HuH-7.5 (cell line): ENCODE measurements at places on chromosomes 1 and 21.

DNA sequence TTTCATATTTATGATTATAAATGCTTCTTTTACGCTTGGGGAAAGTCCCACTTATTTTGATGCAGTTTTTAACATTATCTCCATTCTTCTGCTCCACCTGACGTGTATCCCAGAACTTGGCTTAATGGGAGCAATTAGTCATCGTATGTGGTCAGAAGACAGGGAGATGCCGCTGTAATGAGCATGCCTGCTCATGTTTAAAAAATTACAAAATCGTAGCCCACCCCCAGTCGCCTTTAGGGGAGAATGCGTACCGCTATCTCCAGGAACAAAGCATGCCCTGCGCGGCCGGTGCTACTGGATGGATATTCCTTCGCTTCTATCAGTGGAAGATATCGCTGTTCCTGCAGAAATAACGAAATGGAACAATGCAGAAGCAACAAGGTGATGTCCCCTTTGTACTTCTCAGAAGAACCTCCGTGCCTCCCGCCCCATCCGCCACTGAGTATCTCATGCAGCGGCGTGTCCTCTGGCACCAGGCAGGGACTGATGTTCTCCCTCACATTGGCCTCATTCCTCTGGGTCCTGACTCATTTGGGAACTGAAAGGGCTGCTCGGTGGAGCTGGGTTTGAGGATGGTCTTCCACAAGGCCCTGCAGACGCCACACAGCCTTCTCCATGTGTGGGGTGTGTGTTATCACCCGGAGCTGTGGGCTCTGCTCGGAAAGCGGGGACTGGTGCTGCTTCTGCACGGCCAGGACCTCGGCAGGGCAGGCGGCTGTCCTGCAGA is 116.3 kb upstream of the COL6A1 start:
- no peak for DNase-seq

DNA sequence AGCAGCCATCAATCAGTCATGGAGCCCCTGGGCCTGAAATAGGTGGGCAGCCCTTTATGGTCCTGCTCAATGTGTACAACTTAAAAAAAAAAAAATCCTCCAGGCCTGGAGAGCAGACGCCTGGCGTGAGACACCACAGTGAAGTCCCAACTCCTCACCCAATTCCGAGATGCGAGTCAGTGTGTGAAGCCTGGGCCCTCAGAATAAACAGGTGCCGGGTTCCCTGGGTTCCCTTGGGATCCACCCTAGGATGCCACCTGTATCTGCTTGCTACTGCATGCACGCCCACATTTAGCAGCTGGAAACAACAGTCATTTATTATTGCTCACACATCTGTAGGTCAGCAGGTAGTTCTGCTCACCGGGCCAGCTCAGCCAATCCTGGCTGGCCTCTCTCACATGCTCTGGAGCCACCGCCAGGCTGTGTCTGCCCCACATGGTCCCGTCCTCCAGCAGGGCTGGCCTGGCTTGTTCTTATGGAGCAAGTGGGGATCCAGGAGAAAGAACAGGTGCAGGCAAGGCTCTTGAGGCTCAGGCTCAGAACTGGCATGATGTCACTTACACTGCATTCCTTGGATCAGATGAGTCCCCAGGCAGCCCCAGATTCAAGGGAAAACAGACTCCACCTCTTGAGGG is 172.7 kb downstream of the NPHP4 start:
- no peak for DNase-seq

- no peak for DNase-seq
Measured at GRCh38 chr1:166031932-166032571, 134.7 kb downstream of the FAM78B start.

GRCh38 chr1:63435161-63435560 is 67.7 kb downstream of the ALG6 start:
- DNase-seq = no peak

GRCh38 chr1:169186106-169186505 is 79.6 kb downstream of the ATP1B1 start:
- no peak for DNase-seq

- DNase-seq = no peak
Measured at GRCh38 chr1:35873243-35873750, 9.7 kb upstream of the AGO1 start.

DNA sequence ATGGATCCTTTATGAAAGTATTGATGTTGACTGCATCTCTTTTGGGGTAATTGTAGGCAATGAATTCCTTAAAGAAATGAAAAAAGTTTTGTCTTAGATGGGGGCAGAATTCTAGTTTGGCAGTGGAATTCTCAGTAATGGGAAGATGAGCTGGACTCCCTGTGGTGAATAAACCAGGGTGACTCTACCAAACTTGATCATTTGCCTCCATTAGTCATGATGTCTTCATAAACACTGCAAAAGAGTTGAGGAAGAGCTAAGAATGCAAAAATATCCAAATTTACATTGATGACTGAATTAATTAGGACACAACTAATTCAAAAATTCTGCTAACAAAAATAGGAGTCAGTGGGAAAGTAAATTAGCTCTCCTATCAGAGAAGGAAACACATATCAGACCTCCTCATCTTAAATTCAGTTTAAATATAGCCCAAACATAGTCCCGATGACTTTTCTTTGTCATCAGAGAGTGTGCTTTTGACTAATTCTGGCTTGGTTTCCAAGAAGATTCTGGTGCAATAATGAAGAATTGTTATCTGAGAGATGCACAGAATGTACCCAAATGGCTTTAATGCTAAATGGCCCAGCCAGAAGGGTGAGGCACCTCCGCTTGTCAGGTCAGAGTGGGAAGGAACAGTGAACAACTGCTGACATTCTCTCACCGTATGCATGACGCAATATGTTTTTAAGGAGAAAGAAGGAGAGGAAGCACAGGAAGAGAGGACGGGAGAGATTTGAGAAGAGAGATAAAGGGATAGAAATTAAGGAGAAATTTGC is 525.1 kb downstream of the LMO4 start:
- no peak for DNase-seq

DNA sequence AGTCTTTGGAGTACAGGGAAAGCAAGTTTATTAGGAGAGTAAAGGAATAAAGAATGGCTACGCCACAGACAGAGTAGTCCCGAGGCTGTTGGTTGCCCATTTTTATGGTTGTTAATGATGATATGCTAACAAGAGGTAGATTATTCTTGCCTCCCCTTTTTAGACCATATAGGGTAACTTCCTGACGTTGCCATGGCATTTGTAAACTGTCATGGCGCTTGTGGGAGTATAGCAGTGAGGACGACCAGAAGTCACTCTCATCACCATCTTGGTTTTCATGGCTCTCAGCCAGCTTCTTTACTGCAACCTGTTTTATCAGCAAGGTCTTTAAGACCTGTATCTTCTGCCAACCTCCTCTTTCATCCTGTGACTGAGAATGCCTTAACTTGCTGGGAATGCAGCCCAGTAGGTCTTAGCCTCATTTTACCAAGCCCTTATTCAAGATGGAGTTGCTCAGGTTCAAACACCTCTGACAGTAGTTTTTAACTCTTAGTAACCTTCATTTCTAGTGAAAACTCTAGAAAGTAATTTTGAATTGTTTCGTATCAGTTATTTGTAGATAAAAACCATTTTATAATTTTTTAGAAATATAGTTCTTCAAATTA is 26.2 kb downstream of the TCP10L start:
- DNase-seq = no peak
